ENCODE measurements at places on chromosomes 11 and 22. TPM values are rescaled to one million over a fixed set of nuclear protein-coding genes. Genes with fewer than 3 reads are reported as not detected.

The RTN4R gene
- 13.5 TPM for total RNA-seq

The GRM5 gene
- total RNA-seq: not detected

The RFPL3 gene
- total RNA-seq: not detected

The MPZL2 gene
- total RNA-seq: 0.06 TPM

The GLB1L2 gene
- total RNA-seq: 2.0 TPM

The NPTXR gene
- total RNA-seq: 8.9 TPM

The TMEM45B gene
- total RNA-seq: not detected

The TTC36 gene
- not detected for total RNA-seq

The KCNK7 gene
- total RNA-seq: 0.93 TPM

The ALKBH3 gene
- 26.0 TPM for total RNA-seq

The OR52B6 gene
- not detected for total RNA-seq

The CBY1 gene
- total RNA-seq: 15.8 TPM

The MAPK8IP1 gene
- 6.0 TPM for total RNA-seq

The KCTD14 gene
- total RNA-seq: 1.4 TPM

The OOSP4A gene
- total RNA-seq: not detected

The C11orf16 gene
- total RNA-seq: not detected

The AQP11 gene
- 1.3 TPM for total RNA-seq

The POLD4 gene
- 219 TPM for total RNA-seq

The PGA5 gene
- total RNA-seq: not detected

The PATE4 gene
- not detected for total RNA-seq

The ADAMTS8 gene
- 1.7 TPM for total RNA-seq

The NRGN gene
- total RNA-seq: 6.0 TPM

The BACE1-AS gene
- 1.7 TPM for total RNA-seq

The KRTAP5-7 gene
- not detected for total RNA-seq

The VSIG10L2 gene
- not detected for total RNA-seq

The CHRM1 gene
- total RNA-seq: 0.06 TPM

The HSPB2 gene
- not detected for total RNA-seq

The SNX15 gene
- 22.6 TPM for total RNA-seq

The SCGB1C1 gene
- total RNA-seq: not detected

The OR51B4 gene
- total RNA-seq: not detected

The FOLR3 gene
- total RNA-seq: 0.22 TPM

The GGTLC3 gene
- not detected for total RNA-seq

The TRPM5 gene
- not detected for total RNA-seq

The NOL12 gene
- total RNA-seq: 23.6 TPM

The GLYATL2 gene
- not detected for total RNA-seq

The LYVE1 gene
- total RNA-seq: 1.2 TPM

The SLC22A9 gene
- total RNA-seq: not detected

The ZNF74 gene
- 7.4 TPM for total RNA-seq

The HORMAD2 gene
- not detected for total RNA-seq

The TTC9C gene
- 30.6 TPM for total RNA-seq

The OR6T1 gene
- total RNA-seq: not detected

The HPX gene
- 0.51 TPM for total RNA-seq

The IGF2 gene
- 2.9 TPM for total RNA-seq

The HMOX1 gene
- total RNA-seq: 356 TPM

The RANGAP1 gene
- total RNA-seq: 83.8 TPM

The ZP1 gene
- 0.14 TPM for total RNA-seq

The VPREB3 gene
- 0.89 TPM for total RNA-seq

The FBLN1 gene
- total RNA-seq: 57.5 TPM

The CALCB gene
- total RNA-seq: 0.15 TPM

The SLC43A3 gene
- 0.82 TPM for total RNA-seq

The HEPN1 gene
- total RNA-seq: not detected

The CDHR5 gene
- total RNA-seq: not detected

The EMID1 gene
- total RNA-seq: 0.61 TPM

The OR51B5 gene
- not detected for total RNA-seq

The TMEM121B gene
- 0.20 TPM for total RNA-seq

The ZNF214 gene
- total RNA-seq: 0.81 TPM

The MS4A12 gene
- not detected for total RNA-seq
